ENCODE measurements at places on chromosomes 7 and 10. TPM values are rescaled to one million over a fixed set of nuclear protein-coding genes. Genes with fewer than 3 reads are reported as not detected.

Gene CLRN3
- 0.39 TPM for total RNA-seq

Gene TMEM176A
- total RNA-seq = not detected

Gene KCNH2
- 9.7 TPM for total RNA-seq

Gene NPFFR1
- total RNA-seq = 0.02 TPM

Gene NRCAM
- 0.15 TPM for total RNA-seq

Gene ZNF239
- total RNA-seq = 4.4 TPM

DNA sequence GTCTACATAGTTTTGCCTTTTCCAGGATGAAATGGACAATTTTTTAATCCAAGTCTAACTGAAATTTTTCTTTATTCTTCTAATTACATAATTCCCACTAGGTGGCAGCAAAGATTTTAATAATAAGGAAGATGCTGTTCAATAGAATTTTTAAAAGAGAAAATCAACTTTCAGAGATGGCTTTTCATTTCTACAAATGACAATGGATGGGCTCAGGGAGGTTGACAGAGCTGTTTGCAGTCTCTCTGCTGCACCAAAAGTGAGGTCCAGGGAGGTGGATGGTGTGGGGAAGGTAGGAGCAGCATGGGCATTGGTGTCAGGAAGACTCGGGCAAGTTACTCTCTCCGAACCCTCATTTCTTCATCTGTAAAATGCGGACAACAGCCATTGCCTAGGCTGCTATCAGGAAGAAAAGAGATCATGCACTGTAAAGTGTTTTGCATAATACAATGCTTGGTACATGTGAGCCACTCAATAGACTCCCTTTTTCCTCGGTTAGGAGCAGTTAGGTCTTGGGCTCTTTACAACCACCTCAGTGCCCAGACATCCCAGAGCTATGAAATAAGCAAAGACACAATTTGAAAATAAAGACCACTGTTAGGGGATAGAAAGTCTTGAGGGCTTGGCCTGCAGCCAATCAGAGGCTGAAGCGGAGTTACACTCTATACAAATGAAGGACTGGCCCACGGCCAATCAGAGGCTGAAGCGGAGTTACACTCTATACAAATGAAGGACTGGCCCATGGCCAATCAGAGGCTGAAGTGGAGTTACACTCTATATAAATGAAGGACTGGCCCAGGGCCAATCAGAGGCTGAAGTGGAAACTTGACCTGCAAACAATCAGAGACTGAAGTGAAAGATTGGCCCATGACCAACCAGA lies 107.1 kb downstream of the ABLIM1 start:
- H3K4me3 ChIP-seq = no peak overlapping the region
- H3K36me3 ChIP-seq = no peaks in the 10 kb centered on the region
- peak; percentile 32 for DNase-seq
- no peak overlapping the region for H3K27ac ChIP-seq
- no peaks in the 10 kb centered on the region for H3K27me3 ChIP-seq

DNA sequence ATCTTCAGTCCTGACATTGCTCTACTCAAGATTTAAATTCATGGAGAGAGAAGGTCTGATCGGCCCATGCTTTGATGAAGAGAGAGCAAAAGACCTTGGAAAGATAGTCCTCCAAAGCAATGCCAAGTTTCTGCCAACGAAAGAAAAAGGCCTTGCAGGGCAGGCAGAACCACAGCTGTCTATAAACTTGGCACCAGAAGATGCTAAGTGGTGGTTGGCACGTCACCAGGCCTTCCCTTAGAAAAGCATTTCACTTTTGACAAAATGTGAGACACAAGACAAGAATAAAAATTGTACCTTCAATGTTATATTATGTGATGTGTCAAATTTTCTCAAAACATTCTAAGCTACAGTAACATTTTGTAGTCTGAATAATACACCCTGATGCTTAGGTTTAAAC lies 42.0 kb upstream of the FGFR2 start:
- H3K27me3 ChIP-seq = no peaks in the 10 kb centered on the region
- no peaks in the 10 kb centered on the region for H3K4me1 ChIP-seq
- no peak overlapping the region for H3K27ac ChIP-seq
- DNase-seq = no peak
- no peak overlapping the region for H3K4me3 ChIP-seq

- H3K36me3 ChIP-seq = peaks cover 20% of the 10 kb centered on the region
- no peak overlapping the region for H3K27ac ChIP-seq
- H3K4me1 ChIP-seq = no peaks in the 10 kb centered on the region
- no peaks in the 10 kb centered on the region for H3K27me3 ChIP-seq
- no peak overlapping the region for H3K4me3 ChIP-seq
- no peak for DNase-seq
These were observed 107.3 kb downstream of the PROSER2 start for GRCh38 chr10:11930312-11930978.

- H3K4me3 ChIP-seq = no peak overlapping the region
- H3K27ac ChIP-seq = no peak overlapping the region
- no peak for DNase-seq
- no peaks in the 10 kb centered on the region for H3K27me3 ChIP-seq
- H3K36me3 ChIP-seq = no peaks in the 10 kb centered on the region
These were observed 114.8 kb downstream of the SPAG6 start for GRCh38 chr10:22460101-22460500.

- peaks cover 10% of the 10 kb centered on the region for H3K36me3 ChIP-seq
- H3K4me1 ChIP-seq = peaks cover 11% of the 10 kb centered on the region
- no peak overlapping the region for H3K27ac ChIP-seq
- DNase-seq = no peak
- no peak overlapping the region for H3K4me3 ChIP-seq
- no peaks in the 10 kb centered on the region for H3K27me3 ChIP-seq
These were observed 58.5 kb downstream of the ATAD1 start for GRCh38 chr10:87759551-87759950.

- H3K4me3 ChIP-seq = no peak overlapping the region
- DNase-seq = no peak
- H3K27ac ChIP-seq = no peak overlapping the region
- peaks cover 35% of the 10 kb centered on the region for H3K27me3 ChIP-seq
- no peaks in the 10 kb centered on the region for H3K36me3 ChIP-seq
These were observed 82.5 kb upstream of the MYO3A start for GRCh38 chr10:25851548-25851947.

DNA sequence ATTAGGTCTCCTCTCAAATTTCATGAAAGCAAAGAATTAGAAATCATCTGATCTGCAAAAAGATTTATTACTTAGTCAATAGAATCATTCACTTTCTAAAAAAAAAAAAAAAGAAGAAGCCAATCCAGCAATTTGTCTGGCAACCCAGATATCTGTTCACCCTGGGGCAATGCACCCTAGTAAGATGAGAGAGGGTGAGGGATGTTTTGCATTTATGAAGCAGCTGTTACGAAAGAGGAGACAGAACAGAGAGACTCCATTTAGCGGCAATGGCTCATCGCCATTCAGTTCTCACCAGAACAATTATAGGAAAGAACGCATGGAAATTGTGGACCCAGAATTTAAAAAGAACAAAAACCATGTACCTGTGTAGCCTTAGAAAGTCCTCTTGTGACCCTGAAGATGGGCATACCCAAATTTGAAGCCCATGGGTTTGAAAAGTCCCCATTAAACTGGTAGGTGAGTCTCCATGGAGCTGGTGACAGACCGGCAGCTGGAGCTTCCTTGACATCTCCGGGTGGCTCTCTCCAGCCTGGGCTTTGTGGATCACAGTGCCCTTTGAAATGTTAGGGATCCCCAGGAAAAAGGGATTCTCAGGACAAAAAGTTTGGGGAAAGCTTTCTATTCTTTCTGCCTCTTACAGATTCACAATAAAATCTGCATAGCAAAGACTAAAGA lies 45.5 kb upstream of the CCDC3 start:
- no peak overlapping the region for H3K4me3 ChIP-seq
- no peak overlapping the region for H3K27ac ChIP-seq
- no peak for DNase-seq
- H3K4me1 ChIP-seq = no peaks in the 10 kb centered on the region
- no peaks in the 10 kb centered on the region for H3K36me3 ChIP-seq
- no peaks in the 10 kb centered on the region for H3K27me3 ChIP-seq

DNA sequence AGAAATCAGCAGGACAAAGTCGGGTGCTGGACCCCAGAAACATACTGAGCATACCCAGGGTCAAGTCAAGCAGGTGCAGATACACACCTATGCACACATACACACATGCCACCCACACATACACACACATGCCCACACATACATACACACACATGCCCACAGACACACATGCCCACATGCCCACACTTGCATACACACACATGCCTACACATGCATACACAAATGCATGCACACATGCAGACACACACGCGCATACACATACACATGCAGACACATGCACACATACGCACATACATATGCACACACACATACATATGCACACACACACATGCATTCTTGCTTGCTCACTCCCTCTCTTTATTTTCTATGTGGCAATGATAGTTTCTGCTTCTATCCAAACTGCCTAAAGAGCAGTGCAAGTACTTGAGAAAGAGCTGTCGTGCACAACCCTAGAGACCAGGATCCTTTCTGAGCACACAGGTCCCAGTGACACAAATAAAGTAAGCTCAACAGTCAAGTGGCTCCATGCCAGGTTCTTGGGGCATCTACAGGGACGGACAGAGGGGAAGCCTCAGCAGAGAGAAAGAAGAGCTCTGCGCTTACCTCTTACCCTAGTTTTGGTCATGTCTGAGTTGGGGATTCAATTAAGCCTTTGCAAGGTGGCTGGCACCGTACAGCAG lies 83.7 kb downstream of the EBF3 start:
- no peak overlapping the region for H3K4me3 ChIP-seq
- H3K4me1 ChIP-seq = no peaks in the 10 kb centered on the region
- H3K36me3 ChIP-seq = no peaks in the 10 kb centered on the region
- no peak for DNase-seq

DNA sequence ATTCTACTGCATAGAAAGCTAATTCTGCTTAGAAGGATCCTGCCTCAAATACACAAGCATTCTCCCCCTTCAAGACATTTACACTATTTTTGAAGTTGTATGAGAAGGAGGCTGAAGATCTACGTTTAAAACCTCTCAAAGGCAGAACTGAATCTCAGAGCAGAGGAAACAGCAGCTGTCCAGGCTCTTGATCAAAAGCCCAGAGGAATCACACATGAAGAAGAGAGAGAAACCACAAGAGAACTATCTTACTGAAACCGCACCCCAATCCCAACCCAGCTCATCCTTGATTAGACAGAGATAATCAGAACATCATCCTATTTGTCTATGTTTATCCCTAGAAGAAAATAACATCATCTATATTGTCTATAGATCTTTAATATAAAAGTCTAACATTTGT lies 2.2 kb upstream of the DNAJC1 start:
- no peak overlapping the region for H3K27ac ChIP-seq
- DNase-seq = no peak
- no peaks in the 10 kb centered on the region for H3K27me3 ChIP-seq
- no peak overlapping the region for H3K4me3 ChIP-seq

GRCh38 chr7:24630596-24630995 lies 57.3 kb downstream of the PALS2 start:
- no peaks in the 10 kb centered on the region for H3K36me3 ChIP-seq
- H3K4me1 ChIP-seq = no peaks in the 10 kb centered on the region
- no peaks in the 10 kb centered on the region for H3K27me3 ChIP-seq
- no peak overlapping the region for H3K4me3 ChIP-seq

Measured in HCT116 (cell line).